ENCODE measurements at places on chromosomes 2 and 18. TPM values are rescaled to one million over a fixed set of nuclear protein-coding genes. Genes with fewer than 3 reads are reported as not detected.

TTC39C gene
- 20.3 TPM for total RNA-seq

SERPINB7 gene
- 2.0 TPM for total RNA-seq

SERPINB4 gene
- total RNA-seq: 0.14 TPM

ANKRD36B gene
- total RNA-seq: 5.3 TPM

ZNF385B gene
- not detected for total RNA-seq

SH3RF3 gene
- 0.61 TPM for total RNA-seq

SKA1 gene
- total RNA-seq: 12.6 TPM

NCKAP5 gene
- 0.61 TPM for total RNA-seq

UGT1A3 gene
- total RNA-seq: not detected

RGPD4 gene
- 0.07 TPM for total RNA-seq

ZAP70 gene
- not detected for total RNA-seq

CRYGB gene
- total RNA-seq: not detected

ARHGEF33 gene
- 0.11 TPM for total RNA-seq

FLACC1 gene
- total RNA-seq: 0.20 TPM

GKN2 gene
- total RNA-seq: 1.5 TPM

ANKRD36C gene
- 3.5 TPM for total RNA-seq

TMEM150A gene
- 13.9 TPM for total RNA-seq

PLCD4 gene
- 0.14 TPM for total RNA-seq

MREG gene
- 3.9 TPM for total RNA-seq

PROKR1 gene
- total RNA-seq: not detected

PPP3R1 gene
- total RNA-seq: 63.5 TPM

PLA2R1 gene
- 2.2 TPM for total RNA-seq

Measured in A549 treated with dexamethasone at 1 μM for 4 hours (cell line).